ENCODE measurements at places on chromosomes 11 and 22.

- DNase-seq = no peak
These were observed 200.2 kb upstream of the MTMR2 start for GRCh38 chr11:96124155-96124554.

- DNase-seq = no peak
These were observed 106.4 kb downstream of the BRD1 start for GRCh38 chr22:49721211-49721763.

- no peak for DNase-seq
These were observed 417.8 kb upstream of the CADM1 start for GRCh38 chr11:115921986-115922385.

GRCh38 chr11:131428853-131429252 lies 58.4 kb downstream of the NTM start:
- DNase-seq = no peak

GRCh38 chr11:87005569-87005921 lies 32.2 kb upstream of the TMEM135 start:
- no peak for DNase-seq

GRCh38 chr11:105468154-105468553 lies 141.7 kb upstream of the GRIA4 start:
- DNase-seq = no peak

GRCh38 chr11:119065369-119065768 lies 2.2 kb upstream of the VPS11 start:
- no peak for DNase-seq

DNA sequence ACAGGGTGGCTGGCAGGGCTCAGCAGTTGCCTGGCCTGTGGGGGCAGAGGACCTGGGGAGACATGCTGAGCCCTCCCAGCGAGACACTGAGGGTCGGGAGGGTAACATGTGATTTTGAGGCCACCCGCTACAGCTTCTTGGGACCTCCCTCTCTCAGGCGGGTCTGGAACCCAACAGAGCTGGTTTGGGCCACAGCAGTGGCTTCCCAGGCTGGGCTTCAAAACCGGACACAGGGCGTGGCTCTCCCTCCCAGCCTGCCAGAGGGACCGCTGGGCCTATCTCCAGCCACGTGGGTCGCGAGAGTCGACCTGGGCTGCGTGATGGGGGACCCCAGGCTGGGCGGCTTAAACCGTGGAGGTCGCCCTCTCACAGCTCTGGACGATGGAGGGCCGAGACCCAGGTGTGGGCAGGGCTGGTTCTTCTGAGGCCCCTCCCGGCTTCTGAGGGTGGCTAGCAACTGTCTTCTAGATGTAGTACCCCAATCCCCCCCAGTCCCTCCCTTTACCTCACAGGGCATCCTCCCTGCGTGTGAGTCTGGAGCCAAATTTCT lies 91.7 kb downstream of the KCNQ1 start:
- no peak for DNase-seq

GRCh38 chr11:102654761-102655160 lies 29.6 kb upstream of the MMP20 start:
- no peak for DNase-seq

- no peak for DNase-seq
These were observed 16.4 kb downstream of the APOL2 start for GRCh38 chr22:36222887-36223450.

- no peak for DNase-seq
These were observed 2.3 kb downstream of the CCDC116 start for GRCh38 chr22:21634844-21635243.

DNA sequence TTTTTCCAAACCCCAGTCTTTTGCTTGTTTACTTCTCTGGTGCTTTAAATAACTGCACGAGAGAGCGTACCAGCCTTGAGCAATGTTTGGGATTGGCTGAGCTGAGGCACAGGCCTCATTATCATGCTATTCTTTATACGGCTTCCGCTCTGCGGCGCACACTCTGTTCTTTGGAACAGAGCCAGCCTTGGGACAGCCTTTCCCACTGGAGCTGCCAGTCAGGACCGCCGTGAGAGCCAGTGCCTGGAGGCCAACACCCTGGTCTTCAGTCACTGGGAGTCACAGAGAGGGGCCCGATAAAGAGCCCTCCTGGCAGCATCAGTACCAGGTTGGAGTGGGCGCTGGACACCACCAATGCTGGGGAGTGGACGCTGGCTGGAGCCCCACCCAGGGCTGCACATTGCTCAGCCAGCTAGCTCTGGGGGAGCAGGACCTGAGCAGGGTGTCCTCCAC lies 125.6 kb downstream of the BCR start:
- DNase-seq = no peak

DNA sequence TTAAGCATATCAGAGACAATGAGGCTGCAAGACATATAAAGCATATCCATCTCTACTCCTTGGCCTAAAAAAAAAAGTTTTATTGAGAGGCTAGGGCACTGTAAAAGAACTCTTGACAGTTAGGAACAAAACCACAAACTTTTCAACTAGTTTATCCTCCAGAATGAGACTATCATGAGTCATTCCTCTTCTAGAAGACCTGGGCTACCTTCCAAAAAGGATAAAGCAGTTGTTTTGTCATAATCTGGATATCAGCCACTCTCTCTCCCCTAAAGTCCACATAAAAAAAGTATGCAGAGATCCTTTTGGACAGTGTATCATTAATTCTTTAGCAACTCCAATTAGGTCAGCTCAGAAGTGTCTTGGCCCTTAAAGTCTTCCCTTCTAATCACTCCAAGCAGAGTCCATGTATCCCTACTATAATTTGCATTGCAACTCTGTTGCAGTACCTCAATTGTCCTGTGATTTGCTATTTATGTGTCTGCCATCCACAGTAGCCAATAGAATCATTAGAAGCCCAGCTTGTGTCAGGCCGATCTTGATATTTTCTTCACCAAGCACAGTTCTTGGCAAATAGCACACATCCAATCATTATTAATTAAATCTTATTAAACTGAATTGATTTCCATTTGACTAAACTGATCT lies 10.4 kb downstream of the OR51T1 start:
- DNase-seq = no peak

DNA sequence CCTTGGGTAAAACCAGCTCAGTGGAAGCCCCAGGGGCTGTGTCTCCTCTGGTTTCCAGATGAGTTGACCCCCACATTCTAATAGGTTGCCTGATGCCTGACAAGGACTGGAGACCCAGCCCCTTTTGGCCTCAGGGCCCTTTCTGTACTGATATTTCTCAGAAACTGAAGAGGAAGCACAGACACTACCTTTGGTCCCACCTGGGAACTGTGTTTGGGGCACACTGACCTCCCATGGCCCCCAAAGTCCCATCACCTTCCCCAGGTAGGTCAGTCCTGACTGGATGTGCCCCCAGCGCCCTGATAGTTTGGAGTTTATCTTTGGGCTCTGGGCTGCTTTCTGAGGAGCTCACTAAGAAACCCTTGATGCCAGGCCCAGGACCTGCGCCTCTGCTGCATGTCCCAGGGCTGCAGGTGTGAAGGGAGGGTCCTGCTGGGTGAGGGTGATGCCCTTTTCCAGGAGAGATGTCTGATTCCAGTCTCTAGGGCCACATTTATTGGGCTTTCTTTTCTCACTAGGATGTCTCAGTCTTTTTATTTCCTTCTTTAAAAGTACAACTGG lies 106.7 kb downstream of the GGTLC2 start:
- no peak for DNase-seq

GRCh38 chr22:49525360-49525759 lies 302.3 kb downstream of the BRD1 start:
- DNase-seq = no peak

DNA sequence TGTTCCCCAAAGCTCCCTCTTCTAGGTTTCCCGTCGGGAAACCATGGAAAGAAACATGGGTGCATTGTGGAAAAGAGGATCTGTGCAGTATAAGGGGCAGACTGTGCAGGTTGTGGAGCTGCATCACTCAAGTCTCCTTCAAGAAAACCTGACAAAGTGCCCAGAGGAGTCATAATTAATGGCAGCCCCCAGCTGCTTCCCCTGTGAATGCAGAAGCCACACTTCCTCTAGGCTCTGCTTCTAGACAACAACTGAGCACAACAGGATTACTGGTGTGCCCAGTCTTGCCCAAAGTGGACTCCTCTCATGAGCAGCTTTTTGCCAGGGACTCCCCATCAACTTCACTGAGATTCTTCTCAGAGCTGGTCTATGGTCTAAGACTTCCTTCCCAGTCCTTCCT lies 42.6 kb upstream of the SCUBE2 start:
- no peak for DNase-seq

- DNase-seq = no peak
These were observed 2.1 kb upstream of the EIF3M start for GRCh38 chr11:32581556-32581955.

DNA sequence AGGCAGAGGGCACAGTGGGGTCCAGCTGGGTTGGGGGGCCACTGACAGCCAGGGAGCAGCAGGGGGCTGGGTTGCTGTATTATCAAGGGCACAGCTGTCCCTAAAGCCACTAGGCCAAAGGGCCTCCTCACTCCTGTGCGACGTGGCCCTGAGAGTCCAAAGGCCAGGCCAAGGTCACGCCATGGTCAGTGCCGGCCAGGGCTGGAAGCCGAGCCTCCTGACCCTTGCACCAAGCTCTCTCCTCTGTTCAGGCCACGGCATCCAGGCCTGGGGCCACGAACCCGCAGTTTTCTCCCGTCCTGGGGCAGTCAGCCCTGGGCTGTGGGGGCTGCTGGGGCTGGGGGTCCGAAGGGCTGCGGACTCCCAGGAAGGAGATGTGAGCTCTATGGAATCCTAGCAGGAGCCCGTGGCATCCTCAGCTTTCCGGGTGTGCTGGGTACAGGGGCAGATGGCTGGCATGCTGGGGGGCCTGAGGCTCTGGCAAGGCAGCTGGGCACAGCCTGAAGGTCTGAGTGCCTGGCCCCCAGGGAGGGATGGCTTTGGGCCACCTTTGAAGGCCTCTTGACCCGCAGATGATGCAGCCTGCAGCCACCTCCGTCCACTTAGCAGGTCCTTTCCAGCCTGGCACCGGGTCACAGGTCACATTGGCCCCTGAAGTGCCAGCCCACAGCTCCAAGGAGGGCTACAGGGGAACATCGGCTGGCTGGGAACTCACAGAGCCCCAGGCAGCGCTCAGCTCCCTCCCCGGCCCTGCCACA lies 17.3 kb upstream of the PPARA start:
- DNase-seq = no peak

- no peak for DNase-seq
These were observed 260.8 kb downstream of the MIAT start for GRCh38 chr22:26918226-26918625.

GRCh38 chr22:39765046-39765445 lies 128.5 kb downstream of the ENTHD1 start:
- DNase-seq = no peak

GRCh38 chr22:42335839-42336378 lies 65.5 kb upstream of the TCF20 start:
- DNase-seq = no peak
